Activated T-helper 17 cell treated with anti-CD3 and anti-CD28 coated beads, Interleukin-2, amount 50 U/mL, for 72 hours (primary cell): ENCODE measurements at places on chromosomes 6 and 20. TPM values are rescaled to one million over a fixed set of nuclear protein-coding genes. Genes with fewer than 3 reads are reported as not detected.

B3GAT2 gene
- not detected for total RNA-seq

DNA sequence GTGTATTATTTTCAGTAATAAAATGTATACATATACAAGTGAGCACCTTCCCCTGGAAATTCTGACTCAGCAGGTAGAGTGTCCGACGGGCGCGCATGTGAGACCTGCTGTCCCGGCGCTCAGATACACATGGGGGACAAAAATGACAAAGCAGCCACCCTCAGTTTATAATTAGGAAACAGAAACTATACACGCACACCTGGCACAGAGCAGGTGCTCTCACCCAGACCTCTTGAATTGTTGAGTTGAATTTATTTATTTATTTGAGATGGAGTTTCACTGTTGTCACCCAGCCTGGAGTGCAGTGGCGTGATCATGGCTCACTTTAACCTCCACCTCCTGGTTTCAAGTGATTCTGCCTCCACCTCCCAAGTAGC is 180.4 kb downstream of the ZDHHC14 start:
- no peak for ATAC-seq

DNA sequence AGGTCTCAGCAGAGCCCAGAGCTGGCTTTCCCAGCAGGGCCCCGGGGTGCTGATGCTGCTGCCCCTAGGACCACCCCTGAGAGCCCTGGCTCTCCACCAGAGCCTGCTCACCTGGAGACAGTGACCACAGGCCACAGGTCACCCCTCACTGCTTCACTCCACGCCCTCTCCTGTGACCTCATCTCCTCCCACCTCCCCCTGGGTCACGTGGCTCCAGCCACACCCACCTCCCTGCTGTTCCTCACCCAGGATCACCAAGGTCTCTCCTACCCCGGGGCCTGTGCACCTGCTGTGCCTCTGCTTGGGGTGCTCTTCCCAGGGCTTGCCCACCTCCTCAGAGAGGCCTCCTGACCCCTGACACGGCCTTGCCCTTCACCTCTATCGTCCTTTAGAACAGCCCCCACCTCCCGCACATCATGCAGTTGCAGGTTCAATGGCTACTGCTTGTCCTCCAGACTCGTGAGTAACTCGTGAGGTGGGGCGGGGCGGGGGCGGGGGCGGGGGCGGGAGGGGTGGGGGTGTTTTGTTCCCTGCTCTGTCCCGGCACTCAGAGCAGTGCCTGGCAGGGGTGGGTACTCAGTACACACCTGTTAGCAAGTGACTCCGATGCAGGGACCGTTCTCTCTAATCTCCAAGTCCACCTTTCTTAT is 468.0 kb downstream of the PREX1 start:
- ATAC-seq: no peak

TFAP2C gene
- not detected for total RNA-seq

RAD21L1 gene
- not detected for total RNA-seq

DNA sequence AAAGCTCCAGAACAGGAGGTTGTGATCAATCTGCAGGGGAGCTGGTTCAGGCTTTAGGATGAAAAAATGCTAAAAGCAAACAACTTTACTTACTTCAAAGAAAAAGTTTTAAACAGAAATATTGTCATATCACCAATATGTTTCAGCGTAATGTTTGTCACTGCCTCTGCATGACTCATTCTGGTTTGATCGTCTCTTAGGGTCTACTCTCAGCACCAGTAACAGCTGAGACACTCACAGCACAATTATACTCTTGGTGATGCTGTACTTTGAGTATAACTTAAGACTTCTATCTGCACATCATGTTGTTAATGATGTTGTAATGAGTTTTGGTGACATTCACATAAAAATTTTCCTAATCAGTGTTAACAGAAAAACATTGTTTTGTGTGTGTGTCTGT is 665.4 kb downstream of the EPM2A start:
- no peak for ATAC-seq

DNA sequence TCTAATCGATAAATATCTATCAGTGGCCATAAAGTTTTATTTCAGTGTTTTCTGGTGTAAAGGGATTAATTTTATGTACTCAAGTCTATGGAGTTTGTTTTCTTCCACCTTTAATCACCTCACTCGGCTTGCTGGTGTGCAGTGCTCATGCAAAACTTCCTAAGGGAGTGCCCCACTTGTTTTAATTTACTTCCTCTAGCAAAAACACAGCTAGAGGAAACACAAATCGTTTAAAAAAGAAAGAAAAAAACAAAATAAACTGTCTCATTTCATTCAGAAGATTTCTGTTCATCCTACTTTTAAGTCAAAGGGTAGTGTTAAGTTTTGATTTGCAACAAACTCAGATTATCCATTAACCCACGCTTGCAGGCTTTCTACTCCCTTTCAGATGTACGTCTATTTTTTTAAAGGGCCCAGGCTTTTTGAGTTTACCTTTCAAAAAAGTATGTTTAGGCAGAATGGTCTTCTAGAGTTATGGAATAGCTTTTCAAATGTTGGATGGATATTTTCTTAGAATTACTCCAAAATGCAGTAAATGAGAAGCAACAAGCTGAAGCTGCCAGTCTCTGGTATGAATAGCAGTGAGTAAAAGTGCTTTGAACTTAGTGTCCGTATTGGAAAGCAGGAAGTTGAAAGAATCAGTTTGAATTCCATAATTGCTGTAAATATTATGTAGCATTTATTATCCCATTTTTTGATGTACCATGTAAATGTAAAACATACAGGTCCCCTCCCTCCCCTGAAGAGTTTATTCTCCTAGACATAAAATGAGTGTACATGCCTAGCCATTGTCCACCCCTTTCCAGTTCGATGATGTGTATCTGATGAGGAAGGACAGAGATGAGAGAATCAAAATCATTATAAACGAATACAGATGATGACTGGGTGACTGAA is 113.3 kb downstream of the SLC16A10 start:
- ATAC-seq: no peak

METTL24 gene
- not detected for total RNA-seq

DNA sequence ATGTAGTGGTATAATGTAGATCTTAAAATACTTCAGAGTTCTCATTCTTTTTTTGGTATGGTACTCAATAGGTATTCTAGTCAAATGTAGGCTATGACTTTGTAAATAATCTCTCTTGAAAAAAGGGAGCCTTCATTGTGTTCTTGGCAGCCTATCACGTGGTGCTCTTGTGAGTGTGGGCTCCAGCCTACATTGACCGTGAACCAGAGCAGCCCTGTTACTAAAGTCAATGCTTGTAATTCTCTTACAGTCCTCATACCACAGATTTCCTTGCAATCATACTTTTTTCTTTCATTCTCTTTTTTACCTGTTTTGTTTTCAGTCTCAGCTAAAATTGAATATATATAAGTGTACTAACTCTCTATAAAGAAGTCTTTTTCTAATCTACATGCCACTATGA is 31.1 kb downstream of the ARID1B start:
- ATAC-seq: no peak

GINM1 gene
- total RNA-seq: 10.4 TPM
